Stimulated activated CD4-positive, alpha-beta T cell treated with anti-CD3 and anti-CD28 coated beads, Interleukin-2, amount 100 ng/mL, for 48 hours (primary cell): ENCODE measurements at places on chromosomes 11 and 22.
A peak's percentile ranks its signal among the peaks of the same experiment; 100 is the strongest.

- peak; percentile 7 for DNase-seq
Observed at GRCh38 chr22:40922484-40923303, 28.5 kb upstream of the RBX1 start.

DNA sequence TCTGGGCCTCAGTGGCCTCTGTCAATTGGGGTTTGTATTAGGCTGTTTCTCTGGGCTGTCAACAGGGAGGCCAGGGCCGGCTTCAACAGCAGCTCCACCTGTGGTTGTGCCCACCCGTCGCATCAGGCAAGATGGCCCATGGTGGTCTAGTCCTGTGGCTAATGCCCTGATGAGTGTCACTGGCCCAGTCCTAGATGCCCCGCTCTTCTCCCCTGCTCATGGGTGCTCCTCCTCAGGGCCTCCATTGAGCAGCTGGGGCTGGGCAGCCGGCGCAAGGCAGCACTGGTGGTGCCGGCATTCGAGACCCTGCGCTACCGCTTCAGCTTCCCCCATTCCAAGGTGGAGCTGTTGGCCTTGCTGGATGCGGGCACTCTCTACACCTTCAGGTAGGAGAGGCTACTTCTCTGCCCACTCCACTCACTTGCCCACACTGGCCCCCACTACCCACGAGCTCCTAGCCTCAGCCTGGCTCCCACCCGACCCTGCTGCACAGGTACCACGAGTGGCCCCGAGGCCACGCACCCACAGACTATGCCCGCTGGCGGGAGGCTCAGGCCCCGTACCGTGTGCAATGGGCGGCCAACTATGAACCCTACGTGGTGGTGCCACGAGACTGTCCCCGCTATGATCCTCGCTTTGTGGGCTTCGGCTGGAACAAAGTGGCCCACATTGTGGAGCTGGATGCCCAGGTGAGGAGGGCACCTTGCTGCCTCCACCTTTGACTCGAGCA is 5.4 kb downstream of the LARGE2 start:
- DNase-seq, result no peak

GRCh38 chr22:41919357-41920224 is 4.7 kb upstream of the SHISA8 start:
- no peak for DNase-seq

GRCh38 chr22:43520632-43521039 is 108.8 kb downstream of the MPPED1 start:
- DNase-seq, result no peak

- DNase-seq, result no peak
Observed at GRCh38 chr11:27012234-27012921, 18.5 kb downstream of the FIBIN start.

DNA sequence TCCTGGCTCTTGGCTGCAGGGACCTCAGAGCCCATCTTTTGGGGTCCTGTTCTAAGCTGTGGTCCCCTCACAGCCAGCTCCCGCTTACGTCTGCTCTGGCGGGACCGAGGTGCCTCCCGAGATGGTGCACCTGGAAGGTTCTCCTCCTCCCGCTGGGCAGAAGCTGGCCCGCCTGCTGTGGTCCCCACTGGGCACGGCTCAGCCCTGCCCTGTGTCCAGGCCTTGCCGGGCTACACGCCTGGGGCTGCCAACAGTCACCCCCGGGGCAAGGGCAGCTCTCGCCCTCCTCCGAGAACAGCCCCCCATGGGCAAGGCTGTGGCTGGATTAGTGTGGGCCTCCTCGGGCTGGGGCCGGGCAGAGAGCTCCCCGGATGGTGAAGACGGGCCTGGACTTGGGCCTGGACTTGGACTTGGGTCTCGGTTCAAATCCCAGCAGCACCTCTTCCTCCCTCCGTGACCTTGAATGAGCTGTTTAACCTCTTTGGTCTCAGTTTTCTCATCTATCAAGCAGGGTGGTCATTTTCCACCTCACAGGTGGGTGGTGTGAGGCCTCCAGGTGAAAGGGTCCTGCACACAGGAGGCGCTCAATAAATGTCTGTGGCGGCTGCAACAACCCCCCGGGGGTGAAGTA is 998 bp downstream of the BAIAP2L2 start:
- no peak for DNase-seq

- DNase-seq, result no peak
Observed at GRCh38 chr11:20008190-20008870, 151.9 kb downstream of the DBX1 start.

DNA sequence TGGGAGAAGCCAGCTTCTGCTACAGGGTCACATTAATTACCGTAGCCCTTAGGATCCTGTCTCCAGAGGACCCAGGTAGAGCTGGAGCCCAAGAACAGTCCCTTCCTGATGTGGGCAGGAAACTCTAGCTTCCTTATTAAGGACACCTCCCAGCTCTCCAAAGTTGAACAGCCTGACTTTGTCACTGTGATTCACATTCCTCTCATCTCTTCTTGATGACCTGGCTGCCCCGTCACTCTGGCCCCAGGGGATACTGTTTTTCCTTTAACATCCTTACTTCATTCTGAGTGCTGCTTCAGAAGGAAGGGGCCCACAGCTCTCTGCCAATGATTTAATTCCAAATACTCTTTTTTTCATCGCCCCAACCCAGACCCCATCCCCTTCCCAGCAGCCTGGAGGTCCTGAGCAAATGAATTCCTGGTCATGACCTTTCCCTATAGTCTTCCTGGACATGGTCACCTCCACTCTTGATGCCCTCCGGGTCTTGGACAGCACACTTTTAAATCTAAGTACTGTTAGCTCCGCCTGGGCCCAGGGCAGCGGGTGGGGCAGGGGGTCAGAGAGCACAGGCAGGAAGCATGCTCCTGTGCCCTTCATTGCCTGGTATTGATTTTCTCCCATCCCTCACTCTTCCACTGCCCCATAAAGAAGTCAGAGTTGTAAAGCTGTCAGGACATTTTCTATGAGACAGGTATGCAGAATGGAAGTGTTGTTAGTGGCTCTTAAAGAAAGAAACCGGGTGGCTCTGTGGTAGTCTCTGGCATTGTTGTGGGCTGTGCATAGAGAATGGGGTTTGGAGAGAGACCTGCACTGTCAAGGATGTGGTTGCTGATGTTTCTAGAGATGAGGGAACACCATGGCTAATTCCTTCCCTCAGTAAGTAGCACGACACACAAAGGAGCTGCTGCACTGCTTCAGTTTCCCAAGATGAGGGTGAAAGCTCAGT is 22.3 kb upstream of the SPON1 start:
- no peak for DNase-seq

- no peak for DNase-seq
Observed at GRCh38 chr11:93648158-93648557, 13.3 kb upstream of the CEP295 start.

DNA sequence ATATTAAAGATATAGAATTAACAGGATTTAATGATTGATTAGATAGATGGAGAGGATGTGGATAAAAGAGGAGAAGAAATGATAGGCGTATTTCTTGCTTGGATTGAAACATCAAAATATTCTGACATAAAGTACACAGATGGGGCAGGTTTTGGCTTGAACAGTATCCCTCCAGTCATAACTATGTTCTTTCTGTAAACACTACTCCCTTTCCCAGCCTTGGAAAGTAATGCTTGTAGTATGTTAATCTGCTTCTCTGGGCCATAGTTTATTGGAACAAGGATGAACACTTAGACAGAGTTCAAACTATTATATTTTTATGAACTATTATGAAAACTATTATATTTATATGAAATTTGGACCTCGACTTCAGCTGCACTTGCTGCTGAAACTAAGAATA is 419.2 kb downstream of the AASDHPPT start:
- no peak for DNase-seq

- DNase-seq, result no peak
Observed at GRCh38 chr22:42644422-42645340, 4.3 kb upstream of the ATP5MGL start.

DNA sequence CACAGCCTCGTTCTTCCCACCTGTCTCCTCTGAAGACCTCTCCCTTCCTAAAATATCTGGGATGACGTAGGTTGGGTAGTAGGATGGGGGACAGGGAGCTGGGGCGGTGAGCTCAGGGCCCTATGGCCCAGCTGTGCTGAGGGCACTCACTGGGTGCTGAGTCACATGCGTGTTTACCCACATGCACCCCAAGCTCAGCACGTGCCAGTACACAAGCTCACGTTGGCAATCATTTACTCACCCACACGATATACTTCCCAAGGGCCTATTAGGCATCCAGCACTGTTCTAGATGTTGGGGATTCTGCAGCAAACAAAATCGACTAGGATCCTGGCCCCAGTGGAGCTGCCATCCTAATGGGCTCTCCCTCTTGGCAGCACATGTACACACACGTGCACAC is 28.7 kb downstream of the ARAP1 start:
- DNase-seq, result no peak

DNA sequence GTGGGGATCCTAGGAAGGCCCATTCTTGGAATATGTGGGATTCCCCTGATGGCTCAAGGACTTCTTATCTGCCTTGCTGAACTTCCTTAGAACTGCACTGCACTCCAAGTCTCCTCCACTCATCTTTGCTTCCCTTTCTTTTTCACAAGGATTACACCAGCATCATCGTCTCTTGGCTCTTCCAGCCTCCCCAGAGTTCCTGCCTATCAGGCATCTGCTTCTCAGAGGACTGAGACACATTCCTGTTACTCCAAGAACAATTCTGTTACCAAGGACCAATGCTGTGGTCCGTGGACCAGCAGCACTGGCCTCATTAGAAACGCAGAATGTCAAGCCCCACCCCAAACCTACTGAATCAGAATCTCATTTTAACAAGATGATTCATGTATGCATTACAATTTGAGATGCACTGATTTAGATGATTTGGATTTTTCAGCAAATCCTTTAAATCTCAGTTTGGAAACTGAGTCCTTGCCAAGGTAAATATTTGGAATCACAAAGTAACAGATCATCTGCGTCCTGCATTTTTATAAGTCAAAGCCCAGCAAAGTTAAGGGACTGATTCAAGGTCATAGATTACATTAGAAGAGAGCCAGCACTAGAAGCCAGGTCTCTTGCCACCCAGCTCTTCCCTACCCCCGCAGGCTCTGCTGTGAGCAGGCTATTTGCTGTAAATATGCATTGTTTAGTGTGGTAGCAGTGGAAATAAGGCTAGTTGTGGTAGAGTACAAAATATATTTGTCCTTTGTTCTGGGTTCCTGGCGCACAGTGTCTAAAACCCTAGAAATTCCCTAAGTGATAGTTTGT is 110.9 kb downstream of the SWAP70 start:
- no peak for DNase-seq

GRCh38 chr11:1887451-1888346 is 4.0 kb downstream of the PRR33 start:
- no peak for DNase-seq

GRCh38 chr11:106288057-106288456 is 210.6 kb downstream of the AASDHPPT start:
- no peak for DNase-seq

GRCh38 chr11:17985517-17985916 is 27.3 kb downstream of the SERGEF start:
- DNase-seq, result no peak

GRCh38 chr11:110524238-110524637 is 94.5 kb downstream of the FDX1 start:
- DNase-seq, result no peak

GRCh38 chr11:101528541-101528940 is 55.3 kb downstream of the TRPC6 start:
- DNase-seq, result no peak

GRCh38 chr22:36277482-36278291 is 24.8 kb downstream of the APOL1 start:
- DNase-seq, result peak; percentile 61

DNA sequence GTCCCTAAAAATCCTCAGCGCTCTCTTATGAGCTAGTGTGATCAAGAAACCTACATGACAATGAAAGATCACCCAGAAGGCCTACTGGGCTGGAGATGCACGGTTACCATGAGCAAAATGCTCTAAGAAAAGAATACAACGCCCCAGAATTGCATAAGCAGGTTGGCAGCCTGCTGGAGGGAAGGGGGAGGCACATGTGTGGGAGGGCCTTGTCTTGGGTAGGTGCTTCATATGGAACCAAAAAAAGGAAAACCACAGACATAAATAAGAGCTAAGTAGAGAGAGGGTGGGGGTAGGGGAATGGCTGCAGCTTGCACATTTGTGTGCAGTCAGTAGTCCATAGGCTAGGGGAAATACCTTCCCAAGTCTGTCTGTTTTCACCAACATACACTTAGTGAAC is 2.8 kb downstream of the SIAE start:
- no peak for DNase-seq
